Central memory CD4-positive, alpha-beta T cell (primary cell): ENCODE measurements at places on chromosomes 1 and 21.

- DNase-seq: no peak
Observed at GRCh38 chr1:183753464-183753891, 51.4 kb upstream of the RGL1 start.

- no peak for DNase-seq
Observed at GRCh38 chr1:56216218-56216617, 363.1 kb downstream of the PLPP3 start.

DNA sequence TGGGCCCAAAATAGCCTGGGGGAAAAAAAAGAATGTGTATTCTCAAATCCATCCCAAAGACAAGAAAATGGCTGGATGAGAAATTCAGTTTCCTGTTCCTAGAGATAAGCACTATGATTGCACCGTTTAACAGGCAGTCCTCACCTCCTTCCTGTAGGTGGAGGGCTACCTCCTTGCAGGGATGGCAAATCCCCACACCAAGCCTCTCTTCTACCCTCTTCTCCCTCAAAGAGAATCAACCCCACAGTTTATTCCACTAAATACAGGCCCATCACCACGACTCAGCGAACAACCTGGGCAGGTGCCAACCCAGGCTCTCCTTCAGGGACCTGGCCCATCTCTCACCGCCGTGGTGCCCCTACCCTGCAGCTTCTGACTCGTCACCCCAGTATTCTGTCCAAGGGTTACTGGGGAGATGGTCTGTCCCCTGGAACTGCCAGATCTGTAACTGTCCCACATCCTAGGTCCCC, 3.4 kb upstream of the CHD5 start:
- no peak for DNase-seq

GRCh38 chr1:100253552-100253951, 3.9 kb upstream of the DBT start:
- DNase-seq: no peak

- DNase-seq: no peak
Observed at GRCh38 chr21:38314558-38314957, 57.8 kb downstream of the KCNJ15 start.

DNA sequence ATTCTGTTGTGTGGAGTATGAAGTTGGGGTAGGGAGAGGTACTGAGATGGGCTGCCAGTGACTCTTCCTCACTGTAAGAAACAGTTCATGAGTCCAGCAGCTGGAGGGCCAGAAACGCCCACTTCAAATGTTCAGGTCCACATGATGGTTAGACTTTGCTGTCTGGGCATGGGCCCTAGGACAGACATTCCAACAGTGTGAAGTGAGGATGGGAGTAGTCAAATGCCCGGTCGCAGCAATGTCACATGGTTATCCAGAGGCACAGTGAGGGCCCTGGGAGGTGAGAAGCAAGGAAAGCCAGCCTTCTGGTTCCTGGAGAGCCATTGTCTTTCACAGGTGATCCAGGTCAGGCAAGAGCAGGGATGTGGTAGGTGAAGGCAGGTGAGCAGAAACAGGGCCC, 304.4 kb downstream of the HHAT start:
- no peak for DNase-seq

GRCh38 chr21:41043014-41043413, 124.9 kb upstream of the BACE2 start:
- no peak for DNase-seq

DNA sequence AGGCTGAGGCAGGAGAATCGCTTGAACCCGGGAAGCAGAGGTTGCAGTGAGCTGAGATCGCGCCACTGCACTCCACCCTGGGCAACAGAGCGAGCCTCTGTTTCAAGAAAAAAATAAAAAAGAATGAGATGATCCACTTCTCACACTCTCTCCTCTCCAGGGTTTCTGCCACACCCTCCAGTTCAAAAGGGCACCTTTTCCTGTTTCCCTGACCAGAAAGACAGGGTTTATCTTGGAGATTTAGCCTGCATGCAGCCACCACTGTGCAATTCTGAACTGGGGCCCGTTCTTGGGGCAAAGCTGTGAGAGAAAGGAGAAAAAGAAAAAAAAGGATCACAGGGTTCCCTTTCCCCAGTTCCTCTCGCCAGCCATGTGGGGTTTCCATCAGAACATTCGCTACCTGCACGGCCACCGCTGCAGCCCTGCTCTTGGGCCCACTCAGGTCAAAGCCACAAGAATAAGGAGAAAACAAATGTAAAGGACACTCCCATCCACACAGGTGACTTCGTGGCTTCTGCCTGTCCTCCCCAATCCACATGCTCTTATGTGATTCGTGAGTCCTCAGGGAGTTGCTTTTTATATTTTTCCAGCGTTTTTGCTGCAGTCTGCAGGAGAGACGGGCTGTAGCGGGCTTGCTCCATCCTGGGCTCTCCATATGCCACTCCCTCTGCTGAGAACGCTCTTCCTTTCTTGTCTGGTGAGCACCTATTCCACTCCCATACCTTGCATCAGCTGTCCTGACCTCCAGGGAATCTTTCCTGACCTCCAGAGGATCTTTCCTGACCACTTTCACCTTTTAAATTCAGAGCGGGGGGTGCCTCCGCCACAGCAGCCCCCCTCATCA, 26.4 kb downstream of the GNG4 start:
- DNase-seq: no peak

DNA sequence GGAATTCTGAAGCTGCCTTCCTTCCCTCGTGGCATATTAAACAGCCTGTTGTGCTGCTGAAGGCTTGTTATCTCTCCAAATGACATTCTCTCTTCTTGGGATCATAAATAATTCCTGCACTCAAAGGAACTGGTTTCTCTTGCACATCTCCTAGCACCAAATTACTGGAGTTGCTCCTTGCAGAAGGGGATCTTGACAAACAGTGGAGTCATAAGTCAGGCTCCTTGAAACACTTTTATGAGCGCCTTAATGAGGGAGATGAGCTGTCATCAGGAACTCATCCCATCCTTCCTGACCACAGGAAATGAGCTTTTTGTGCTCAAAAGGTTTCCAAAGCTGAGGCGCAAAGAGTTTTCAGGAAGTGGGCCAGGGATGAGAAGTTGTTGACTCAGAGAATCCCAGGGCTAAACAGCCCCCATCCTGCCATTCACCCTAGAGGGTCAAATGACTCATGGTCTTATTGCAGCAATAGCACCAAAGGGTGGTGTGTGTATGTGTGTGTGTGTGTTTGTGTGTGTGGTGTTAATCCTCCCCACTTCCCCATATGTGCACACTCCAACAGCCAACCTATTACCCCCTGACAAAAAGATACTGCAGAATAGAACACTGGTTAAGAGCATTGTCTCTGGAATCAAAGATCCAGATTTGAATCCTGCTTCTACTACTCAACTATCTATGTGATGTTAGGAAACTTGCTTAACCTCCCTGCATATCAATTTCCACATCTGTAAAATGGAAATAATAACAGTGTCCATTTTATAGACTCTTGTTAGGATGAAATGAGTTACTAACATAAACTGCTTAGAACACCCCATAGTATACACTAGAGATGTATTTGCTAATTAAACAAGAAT, 2.8 kb upstream of the PHC2 start:
- no peak for DNase-seq

GRCh38 chr1:65265296-65265650, 44.1 kb upstream of the DNAJC6 start:
- DNase-seq: no peak

DNA sequence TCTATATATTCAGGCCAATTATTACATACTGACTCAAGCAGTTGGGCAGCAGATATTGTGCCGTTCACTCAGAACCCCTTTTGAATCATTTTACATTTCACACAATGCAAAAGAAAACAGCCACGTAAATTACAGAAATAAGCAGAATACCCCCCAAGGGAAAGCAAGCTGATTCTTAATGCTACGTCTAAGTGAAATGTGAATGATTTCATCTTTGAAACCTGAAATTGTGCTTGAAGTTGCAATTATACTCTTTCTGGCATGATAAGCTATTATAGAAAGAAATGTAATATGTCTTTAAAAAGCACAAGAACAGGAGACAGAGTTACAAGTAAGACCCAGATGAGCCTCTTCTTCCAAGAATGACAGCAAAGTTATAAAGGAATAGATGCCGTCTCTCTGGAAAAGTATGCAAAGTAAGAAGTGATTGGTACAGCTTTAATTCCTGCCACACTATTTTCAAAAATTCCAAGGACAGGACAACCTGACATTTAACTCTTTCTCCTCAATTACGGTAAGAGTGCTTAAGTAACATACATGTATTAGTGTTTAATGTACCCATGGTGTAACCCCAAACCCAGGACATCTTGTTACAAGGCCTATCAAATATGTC, 891.5 kb upstream of the ADGRL2 start:
- no peak for DNase-seq

DNA sequence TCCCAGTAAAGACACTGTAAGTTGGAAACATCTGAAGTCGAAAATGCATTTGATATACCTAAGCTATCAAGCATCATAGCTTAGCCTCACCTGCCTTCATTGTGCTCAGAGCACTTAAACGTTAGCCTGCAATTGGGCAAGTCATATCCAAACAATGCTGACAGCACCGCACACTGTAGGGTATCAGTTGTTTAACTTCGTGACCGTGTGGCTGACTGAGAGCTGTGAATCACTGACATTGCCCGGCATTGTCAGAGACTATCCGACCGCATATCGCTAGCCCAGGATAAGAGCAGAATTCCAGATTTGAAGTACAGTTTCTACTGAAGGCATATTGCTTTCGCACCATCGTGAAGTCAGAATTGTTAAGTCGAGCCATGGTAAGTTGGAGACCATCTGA, 41.5 kb downstream of the GALNT2 start:
- DNase-seq: no peak

GRCh38 chr1:4755864-4756504, 101.6 kb downstream of the AJAP1 start:
- no peak for DNase-seq

- DNase-seq: no peak
Observed at GRCh38 chr21:46675595-46676280, 40.3 kb downstream of the PRMT2 start.

GRCh38 chr21:29771491-29772066, 168.2 kb downstream of the GRIK1 start:
- no peak for DNase-seq

GRCh38 chr1:227938276-227938675, 9.5 kb downstream of the WNT9A start:
- no peak for DNase-seq

DNA sequence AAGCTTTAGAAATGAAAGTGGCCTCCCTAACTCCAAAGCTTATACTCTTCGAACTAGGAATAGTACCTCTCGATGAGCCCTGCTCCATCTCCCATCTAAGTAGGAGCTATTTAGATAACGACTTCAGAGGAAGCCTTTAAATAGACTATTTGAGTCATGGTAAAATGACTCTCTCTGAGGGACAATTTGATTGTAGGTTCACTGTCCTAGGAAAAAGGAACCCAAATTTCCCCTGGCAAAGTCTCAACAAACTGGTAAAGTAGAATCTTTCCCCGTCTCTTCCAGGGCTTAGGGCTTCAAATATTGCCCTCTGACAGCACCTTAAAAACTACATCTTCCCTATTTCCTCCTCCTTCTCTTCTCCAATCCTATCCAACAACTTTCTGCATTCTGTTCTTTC, 2.0 kb upstream of the FCER1A start:
- DNase-seq: no peak

DNA sequence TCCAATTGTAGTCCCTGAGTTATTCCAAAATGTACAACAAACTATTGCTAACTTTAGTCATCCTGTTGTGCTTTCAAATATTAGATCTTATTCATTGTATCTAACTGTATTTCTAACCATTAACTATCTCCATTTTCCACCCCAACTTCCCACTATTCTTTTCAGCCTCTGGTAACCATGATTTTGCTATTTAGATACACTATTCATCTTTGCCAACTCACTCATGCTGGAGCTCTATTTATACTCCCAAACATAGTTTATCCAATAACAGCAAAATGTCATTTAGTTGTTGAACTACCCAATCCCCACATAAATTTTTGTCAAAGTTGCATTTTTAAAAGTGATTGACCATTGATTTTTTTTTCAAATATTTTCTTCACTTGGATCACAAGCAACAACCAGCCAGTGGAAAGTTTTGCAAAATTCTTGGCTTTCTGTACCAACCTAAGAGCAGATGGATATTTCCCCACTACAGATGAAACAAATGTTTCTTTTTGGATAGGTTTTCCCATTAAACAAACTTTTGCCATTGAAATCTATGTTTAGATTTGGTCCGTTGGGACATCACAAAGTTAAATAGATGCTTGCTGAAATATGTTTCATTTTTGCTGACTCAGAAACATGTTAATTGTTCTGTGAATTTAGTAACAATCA, 866.0 kb downstream of the LTN1 start:
- DNase-seq: no peak

DNA sequence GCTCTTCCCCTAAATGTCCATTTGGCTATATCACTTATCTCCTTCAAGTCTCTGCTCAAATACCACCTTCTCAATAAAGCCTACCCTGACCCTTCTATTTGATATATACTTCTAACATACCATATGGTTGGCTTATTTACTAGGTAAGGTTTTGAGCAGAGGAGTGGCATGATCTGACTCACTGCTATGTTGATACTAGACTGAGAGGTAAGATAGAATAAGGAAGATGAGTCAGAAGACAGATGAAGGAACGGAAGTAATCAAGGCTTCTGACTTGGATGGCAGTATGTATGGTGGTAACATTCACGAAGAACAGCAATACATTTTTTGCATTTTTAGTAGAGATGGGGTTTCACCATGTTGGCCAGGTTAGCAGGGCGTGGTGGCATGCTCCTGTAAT, 4.8 kb upstream of the HRNR start:
- DNase-seq: no peak

DNA sequence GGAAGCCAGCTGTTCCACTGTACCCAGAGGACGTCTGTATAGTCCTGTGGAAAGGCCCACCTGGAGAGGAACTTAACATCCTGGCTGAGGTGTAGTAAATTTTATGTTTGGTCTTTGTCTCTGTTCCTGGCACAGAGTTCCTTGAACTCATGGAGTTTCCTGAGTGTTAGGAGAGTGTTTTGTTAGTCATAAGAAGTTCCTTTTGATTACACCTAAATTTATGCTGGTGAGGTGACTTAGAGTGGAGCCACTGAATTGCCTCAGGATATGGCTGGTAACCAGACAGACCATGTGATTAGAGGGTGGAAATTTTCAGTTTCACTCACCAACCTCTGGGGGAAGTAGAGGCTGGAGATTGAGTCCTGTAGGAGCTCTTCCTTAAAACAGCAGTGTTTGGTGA, 57.9 kb downstream of the RASAL2 start:
- no peak for DNase-seq
